ENCODE measurements at places on chromosomes 12 and 14.

DNA sequence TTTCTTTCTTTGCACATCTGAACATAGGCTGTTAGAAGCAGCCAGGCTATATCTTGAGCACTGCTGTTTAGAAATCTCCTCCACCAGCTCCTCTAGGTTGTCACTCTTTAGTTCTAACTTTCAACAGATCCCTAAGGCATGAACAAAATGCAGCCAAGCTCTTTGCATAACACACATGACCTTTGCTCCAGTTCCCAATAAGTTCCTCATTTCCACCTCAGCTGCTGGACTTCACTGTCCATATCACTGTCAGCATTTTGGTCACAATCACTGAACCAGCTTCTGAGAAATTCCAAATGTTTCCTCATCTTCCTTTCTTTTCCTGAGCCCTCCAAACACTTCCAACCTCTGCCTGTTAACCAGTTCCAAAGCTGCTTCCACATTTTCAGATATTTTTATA is 27.6 kb upstream of the C14orf132 start:
- DNase-seq: no peak

GRCh38 chr12:114784526-114784925 is 100.6 kb upstream of the TBX3 start:
- DNase-seq: no peak

- DNase-seq: no peak
These were observed 128.6 kb downstream of the CRADD start for GRCh38 chr12:93805736-93806141.

DNA sequence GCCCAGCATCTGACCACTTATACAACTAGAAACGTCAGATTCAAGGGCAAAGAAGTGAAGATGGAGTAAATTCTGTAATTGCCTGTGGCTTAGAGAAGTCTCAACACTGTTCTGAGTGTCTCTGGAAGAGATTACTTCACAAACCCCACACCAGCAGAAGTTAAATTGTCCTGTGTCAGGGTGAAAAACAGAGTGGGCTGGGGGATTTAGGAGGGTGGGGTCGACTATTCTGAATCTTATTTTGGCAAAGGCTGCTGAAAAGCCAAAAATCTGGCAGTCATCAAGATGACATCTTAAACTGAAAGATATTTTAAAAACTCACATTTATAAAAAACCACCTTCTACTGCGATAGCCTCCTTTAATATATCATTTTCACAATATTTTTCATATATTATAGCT is 180.8 kb downstream of the KLHL28 start:
- no peak for DNase-seq

DNA sequence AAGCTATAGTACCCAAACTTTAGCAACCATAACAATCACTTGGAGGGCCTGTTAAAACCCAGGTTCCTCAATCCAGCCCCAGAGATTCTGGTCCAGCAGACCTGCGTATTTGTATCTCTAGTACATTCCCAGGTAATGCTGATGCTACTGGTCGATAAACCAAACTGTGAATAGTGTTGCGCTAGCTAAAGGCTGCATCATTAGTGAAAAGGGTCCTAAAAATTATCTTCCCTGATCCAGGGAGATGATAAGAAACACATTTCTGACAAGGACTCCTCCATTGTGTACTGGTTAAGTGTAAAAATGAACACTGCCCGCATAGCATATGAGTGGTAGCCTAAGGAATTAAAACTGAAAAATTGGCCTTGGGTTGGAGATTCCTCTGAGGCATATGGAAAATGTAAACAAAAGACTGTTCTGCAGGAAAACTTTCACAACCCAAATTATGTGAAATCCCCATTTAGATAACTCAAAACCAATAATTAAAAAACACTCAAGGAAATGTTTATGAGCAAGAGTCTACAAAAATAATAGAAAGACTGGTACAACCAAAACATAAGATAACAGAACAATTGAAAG is 322.7 kb downstream of the CEP128 start:
- DNase-seq: no peak

DNA sequence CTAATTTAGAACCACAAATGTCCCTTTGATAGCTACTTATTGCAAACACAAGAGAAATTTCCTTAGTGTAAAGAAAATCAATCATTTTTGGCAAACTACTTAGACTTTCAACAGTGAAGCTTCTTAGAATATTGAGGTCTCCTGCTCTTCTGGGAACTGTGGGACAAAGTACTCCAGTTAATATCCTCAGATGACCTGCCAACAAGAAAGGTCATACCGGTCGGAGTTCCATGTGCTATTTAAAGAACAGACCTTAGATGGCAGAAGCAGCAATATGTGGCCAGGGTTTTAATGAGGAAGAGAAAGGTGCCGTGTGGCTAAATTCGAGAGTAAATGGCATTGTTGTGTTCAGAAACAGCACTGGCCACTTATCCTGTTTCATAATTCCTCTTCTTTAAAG is 114.7 kb upstream of the AMIGO2 start:
- DNase-seq: no peak

DNA sequence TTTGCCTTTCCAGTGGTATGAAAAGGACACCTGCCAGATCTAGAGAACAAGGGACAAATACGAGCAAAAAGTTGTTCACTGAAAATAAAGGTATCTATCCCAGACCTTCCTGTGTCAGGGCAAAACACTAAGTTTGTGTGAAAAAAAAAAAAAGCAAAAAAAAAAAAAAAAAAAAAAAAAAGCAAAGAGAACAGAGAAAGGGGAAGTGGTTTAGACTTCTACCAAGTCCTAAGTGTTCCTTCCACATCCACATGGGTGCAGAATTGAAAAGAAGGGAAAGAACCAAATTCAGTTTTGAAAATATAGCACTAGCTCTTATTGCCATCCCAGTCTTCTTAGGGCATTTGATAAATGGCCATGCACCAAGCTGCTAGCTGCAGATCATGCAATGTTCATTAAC is 41.7 kb downstream of the ZCRB1 start:
- no peak for DNase-seq

- no peak for DNase-seq
These were observed 53.8 kb upstream of the KCNJ8 start for GRCh38 chr12:21828136-21828775.

GRCh38 chr14:93065272-93065730 is 50.4 kb downstream of the ITPK1 start:
- no peak for DNase-seq

GRCh38 chr14:28765831-28766468 is 637 bp upstream of the FOXG1 start:
- peak; percentile 77 for DNase-seq

DNA sequence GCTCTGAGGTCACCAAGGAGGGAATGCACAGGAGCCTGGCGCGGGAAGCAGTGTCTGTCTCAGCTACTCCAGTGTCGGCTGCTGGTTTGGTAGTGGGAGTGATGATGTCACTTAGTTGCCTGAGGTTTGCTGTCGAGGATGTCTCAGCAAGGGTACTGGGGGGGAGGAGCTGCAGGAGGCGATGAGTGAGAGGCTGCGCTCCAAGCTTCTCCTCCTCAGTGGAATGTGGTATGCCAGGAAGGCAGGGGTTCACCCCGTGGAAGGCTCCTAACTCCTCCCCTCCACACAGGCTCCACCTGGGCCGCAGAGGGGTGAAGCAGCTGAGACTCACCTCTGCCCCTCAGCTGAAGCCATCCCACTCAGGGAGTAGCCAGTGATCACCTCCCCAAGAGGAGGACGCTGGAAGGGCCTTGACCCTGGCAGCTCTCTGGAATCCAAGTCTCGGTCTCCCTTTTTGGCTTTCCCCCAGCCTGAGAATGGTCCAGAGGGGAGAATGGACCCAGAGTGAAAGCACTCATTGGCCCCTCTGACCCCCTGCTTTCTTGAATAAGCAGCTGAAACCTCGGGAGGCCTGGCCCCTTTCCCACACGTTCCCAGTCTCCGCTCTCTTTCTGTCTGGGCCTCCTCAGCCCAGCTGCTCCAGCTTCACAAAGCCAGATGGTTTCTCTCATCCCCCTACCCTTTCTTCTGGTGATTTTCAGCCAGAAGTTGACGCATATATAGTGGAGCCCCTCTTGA is 178.9 kb upstream of the FKBP4 start:
- no peak for DNase-seq

GRCh38 chr14:92503756-92504491 is 9.7 kb upstream of the RIN3 start:
- DNase-seq: no peak

- no peak for DNase-seq
These were observed 22.2 kb downstream of the CCDC88C start for GRCh38 chr14:91395466-91395865.

GRCh38 chr12:96980991-96981414 is 73.9 kb downstream of the NEDD1 start:
- peak; percentile 39 for DNase-seq

GRCh38 chr12:2644683-2645405 is 149.9 kb upstream of the FKBP4 start:
- DNase-seq: no peak

- DNase-seq: no peak
These were observed 452.7 kb downstream of the BCL11B start for GRCh38 chr14:98819132-98819866.

GRCh38 chr12:39935839-39936238 is 170.0 kb downstream of the SLC2A13 start:
- no peak for DNase-seq

GRCh38 chr12:22333713-22334409 is 646 bp downstream of the ST8SIA1 start:
- DNase-seq: peak; percentile 26

DNA sequence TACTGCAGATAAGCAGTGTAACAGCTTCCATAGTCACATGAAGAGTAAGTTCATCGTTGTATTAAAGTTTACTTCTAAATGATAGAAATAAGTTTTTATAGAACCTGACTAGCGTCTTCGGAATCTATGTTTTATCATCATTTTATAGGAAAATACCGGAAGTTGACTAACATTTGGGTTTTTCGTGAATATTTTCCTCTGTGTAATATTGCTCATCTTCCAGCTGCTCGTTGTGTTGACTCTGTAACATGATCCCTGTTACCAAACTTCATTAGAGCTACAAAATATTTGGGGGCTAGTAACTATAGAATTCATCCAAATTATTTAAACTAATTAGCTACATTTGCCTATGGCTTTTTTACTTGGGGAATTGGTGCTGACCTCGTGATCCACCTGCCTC is 37.2 kb downstream of the DDX51 start:
- DNase-seq: no peak

DNA sequence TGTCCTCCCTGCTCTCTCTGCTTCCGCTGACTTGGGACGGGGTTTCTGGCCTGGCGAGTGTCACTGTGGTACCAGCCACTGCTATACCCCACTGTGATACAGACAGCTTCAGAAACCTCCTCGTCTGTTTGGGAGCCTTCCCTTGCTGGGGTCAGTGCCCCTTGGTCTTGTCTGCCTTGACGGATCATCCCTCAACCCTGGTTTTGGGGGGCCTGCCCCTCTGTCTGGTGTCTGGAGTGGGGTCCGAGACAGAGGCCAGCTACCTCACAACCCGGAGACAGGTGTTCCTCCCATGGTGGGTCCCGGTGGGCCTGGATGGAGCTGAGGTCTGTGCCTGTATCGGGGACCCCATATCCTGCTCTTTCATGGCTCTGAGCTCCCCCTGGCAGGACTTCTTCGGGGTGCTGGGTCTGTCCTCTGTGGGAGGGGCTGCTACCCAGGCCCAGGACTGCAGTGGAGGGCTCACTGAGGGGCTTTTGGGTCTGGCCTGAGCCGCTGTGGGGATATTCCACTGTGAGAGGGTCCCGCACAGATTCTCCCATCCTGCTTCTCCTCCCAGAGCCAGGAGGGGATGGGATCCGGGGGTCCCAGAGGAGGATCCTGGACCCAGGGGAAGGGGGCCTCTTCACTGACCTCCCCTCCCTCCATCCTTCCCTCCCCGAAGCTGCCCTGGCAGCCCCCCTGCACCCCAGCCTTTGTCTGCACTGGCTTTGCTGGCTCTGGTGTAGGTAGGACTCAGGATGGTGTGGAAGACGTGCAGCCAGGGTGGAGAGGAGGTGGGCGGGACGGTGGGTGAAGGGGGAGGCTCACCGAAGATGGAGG is 365.5 kb downstream of the TMEM121 start:
- DNase-seq: no peak

GRCh38 chr12:104243971-104244370 is 28.4 kb downstream of the TXNRD1 start:
- no peak for DNase-seq
